ENCODE measurements at places on chromosomes 4 and X.
A peak's percentile ranks its signal among the peaks of the same experiment; 100 is the strongest.

- no peak for DNase-seq
Observed at GRCh38 chr4:12724510-12724909, 759.6 kb downstream of the RAB28 start.

DNA sequence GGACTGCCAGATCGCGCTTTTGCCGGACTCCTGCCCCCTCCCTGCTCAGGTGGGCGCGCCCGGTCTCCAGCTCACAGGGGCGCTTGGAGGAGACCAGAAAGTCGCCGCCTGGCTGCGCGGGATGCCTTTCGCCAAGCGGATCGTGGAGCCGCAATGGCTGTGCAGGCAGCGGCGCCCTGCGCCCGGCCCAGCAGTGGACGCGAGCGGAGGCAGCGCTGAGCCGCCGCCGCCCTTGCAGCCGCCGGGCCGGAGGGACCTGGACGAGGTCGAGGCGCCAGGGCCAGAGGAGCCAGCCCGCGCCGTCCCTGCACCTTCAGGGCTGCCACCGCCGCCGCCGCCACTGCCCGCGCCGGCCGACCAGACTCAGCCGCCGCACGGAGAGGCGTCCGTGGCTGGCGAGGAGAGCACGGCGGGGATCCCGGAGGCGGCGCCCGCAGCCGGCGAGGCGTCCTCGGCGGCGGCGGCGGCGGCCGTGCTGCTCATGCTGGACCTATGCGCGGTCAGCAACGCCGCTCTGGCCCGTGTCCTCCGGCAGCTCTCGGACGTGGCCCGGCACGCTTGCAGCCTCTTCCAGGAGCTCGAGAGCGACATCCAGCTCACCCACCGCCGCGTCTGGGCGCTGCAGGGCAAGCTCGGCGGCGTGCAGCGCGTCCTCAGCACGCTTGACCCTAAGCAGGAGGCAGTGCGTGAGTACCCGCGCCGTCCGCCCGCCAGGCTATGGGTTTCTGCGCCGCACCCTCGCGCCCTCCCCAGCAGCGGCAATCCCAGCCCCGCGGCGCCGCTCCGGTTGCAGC, 834 bp downstream of the NHS start:
- DNase-seq, result no peak

DNA sequence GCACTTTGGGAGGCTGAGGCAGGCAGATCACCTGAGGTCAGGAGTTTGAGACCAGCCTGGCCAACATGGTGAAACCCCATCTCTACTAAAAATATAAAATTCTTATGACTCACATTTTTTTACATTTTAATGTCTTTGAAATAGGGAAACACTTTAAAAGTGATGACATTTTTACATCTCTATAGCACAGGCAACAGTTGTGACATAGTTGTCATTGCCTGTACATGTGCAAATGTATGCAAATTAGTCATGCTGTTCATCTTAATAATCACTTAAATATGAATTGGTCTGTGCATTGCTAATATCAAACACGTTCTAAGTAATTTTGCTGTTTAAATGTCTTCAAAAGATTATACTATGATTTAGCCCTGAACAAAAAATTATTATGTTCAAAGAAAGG, 41.7 kb downstream of the ZGRF1 start:
- DNase-seq, result no peak

GRCh38 chrX:121903961-121904360, 856.6 kb downstream of the GLUD2 start:
- no peak for DNase-seq

DNA sequence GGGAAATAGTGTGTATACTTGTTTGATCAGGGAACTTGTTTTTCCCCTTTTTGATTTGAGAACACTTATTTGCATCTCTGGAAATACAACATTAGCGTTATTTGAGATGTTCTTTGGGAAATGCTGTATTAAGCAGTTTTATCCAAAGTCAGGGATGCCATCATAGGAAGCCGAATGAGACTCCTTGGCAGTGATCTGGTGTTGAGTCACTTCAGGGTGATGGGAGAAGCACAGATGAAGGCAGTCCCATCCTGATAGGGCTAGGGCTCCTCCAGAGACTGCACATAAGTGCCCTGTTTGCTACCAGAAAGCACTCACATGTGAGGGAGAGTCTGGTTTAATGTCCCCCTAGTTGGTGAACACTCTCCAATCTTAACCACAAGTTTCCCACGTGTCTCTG, 62.3 kb downstream of the IL1RAPL1 start:
- DNase-seq, result no peak

DNA sequence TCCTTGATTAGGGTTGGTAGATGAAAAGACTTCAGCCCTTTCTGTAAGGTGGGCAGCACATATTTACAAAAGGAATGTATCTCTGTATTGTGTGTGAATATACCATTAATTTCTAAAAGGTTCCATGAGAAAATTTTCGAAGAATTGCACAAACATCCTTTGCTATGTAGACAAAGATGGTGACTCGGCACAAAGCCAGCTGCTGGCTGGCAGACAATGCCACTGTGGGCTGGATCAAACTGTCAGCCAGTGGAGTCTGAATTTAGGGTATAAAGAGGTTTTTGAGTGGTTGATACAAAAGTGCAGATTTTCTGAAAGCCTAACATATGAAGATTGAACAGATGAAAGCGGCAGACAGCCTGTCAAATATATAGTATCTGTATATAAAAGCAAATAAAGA, 5.6 kb upstream of the TXK start:
- DNase-seq, result peak; percentile 45

DNA sequence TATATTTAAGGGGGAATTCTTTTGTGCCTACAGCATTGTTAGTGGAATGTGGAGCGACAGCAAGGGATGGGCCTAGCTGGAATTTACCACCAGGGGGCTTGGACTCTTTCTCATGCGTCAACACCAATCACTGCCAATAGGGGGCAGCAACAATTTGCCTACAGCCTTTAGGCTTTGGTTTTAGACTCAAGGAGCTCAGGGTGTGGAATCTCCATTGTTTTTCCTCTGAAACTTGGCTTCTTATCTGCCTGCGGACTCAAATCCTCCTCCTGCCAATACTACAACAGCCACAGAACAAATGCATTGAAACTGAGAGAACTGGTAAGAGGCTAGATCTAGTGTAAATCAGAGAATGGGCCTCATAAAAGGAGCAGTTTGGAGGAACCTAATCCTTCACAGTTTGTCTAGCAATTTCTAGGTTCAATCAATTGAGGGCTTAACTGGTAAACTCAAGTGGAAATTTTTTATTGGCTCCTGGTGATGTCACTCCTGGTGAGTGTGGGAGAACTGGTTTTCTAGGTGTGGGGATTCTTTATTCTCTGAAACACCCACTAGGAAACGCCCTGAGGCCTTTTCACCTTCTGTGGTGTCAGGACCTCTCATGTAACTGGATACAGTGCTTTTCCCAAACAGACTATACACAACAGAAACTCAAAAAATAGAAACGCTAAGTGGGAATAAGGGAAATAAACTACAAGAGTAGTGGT, 27.9 kb upstream of the TMSB4X start:
- peak; percentile 86 for DNase-seq

DNA sequence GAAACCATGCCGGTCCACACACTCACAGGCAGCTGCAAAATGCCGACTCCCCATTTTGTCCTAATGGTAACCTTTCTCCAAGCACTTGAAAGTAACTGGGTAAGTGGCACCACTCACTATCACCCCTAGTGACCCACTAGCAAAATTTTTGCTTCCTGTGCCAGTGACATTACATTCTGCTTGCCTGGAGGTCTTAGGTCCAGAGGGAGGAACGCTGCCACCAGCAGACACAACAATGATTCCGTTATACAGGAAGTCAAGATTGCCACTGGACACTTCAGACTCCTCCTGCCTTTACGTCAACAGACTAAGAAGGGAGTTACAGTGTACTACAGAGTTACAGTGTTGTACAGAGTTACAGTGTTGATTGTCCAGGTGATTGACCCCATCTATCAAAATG, 11.8 kb upstream of the TMEM192 start:
- no peak for DNase-seq

DNA sequence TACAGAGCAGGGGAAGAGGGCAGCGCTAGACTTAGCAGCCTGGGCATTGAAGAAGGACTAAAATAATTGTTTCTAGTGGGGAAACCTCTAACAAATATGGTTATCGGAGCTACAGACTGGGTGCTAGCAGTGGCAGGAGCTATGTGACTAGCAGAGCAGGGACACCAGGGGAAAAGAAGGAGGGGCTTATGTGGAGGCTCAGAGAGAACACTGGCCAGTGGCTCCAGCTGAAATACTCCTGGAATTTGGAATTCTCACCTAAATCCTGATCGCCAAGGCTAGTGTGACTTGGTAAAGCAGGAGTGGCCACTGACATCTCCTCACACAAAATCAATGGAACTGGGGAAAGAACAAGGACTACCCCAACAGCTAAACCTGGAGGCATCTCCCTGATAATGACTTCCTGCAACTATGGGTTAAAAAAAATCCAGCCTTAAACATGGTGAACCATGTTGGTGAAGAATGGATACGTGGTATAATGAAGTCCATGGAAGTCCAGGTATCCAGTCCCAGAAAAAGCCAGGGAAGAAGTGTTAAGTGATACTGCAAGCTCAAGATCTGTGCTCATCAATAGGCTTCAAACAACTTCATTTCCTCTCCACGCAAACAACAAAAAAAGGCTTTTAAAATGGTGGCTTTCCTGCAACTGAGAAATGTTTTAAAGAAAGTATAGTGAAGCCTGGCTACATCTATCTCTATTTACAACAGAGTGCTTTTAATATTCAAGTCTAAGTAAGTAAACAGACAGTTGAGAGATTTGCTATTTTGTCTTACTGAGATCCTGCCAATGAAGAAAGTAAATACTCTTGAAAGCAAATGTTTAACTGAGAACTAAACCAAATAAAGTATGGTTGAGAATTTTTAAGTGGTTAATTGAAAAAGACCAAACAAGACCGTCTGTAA, 1.8 kb downstream of the TAPT1 start:
- DNase-seq, result no peak

DNA sequence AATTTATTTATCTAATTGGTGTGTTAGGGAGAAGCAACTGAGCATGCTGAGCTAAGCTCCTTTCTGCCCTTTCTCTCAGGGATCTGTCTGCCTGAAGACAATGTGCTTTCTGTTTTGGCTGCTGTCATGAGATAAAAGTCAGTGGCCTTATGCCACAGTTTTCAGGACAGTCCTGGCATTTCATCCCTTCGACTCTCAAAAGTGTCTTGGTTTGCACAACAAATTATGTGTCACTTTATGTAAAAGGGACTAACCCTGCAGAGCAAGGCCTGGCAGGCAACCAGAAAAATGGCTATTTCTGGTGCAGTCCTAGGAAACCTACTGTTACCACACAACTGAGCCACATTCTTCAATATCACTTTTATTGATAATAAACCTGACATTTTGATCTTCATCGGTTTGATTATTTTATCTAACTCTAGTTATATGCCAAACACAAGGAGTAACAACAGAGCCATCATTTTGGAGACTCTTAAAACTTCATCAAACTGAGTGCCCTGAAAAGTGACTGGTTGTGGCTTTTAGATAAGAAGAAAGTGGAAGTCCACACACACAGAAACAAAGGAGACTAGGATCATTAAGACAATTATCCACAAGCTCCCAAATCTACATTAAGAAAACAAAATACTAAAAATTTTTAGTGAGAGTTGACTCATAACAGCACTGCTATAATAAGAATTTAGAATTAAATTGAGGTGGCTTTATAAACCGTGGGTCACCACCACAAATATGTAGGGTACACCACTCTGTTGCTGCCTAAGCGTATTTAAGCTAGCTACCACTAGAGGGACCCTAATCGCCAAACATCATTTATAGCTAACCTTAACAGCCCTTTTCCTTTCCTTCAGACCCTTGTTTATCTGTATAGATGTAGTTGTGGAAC, 95.9 kb upstream of the PTPN13 start:
- DNase-seq, result peak; percentile 74

- no peak for DNase-seq
Observed at GRCh38 chr4:72077346-72077745, 45.5 kb downstream of the NPFFR2 start.

DNA sequence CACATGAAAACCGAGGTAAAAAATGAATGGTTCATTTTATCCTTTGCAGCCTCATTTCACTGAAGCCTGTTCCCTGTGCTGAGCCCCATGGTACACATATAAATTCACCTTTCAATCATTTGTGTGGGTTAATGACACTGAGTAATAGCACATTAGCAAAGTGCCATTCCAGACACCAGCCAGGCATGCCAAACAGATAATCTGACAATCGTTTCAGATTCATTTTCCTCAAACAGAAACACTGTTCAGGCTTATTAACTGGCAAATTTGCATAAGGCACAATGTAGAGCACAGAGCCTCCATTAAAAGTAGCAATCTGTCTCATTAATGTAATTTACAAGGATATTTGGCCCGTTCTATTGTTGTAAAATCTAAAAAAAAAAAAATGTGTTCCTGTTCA, 76.2 kb downstream of the UNC5C start:
- no peak for DNase-seq

DNA sequence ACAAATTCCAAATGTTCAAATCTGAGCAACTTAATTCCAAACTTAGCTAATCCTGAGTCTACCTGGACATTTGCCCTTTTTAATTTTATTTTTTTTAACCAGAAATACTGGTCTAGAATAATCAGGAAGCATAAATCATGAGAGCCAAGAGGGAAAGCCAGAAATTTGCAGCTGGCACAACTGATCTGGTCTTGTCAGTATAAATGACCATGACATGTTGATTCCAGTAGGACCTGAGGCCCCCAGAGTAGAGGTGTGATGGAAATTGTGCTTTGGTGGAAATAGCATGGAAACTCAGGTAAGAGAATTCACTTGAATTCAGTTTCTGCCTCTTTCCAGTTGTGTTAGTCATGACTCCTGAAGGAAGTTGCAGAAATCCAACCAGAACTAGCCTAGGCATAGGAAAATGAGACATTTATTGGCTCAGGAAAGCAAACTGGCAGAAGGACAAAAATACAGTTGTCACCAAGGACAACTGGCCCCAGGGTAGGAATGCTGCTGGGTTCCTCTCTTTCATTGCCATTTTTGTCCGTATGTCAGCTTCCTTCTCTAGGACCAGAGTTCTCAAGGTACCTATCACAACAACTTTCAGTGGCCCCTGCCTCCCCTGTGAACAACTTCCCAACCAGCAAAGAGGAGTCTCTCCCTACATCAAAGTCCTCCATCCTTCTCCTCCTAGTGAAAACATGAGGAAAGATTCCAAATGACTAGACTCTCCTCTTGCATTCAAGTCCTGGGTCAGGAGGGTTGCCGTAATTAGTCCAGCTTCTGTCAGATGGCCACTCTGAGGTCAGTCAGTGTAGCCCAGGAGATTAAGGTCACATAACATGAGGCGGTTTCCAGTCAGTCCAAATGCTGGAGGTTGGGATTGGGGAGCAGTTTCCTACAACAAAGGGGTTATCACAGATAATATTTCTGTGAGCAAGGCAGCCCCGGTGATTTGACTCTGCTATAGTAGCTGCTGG, 29.3 kb upstream of the MYOZ2 start:
- no peak for DNase-seq

DNA sequence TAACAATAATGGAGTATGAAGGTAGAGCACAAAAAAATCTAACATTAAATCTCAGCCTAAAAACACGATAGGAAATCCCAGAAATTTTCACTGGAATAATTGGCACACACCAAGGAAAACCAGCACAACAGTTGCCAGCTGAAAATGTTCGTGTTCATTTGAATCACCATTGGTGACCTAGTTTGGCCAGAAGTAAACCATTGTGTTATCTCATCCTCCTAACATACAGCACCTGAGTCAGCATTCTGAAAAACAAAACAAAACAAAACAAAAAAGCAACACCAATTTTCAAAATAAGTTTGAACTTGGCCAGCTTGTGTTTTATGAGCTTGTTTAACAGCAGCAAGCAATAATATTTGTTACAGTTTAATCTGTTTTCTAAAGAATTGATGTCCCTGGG, 41.1 kb downstream of the UCHL1 start:
- no peak for DNase-seq

GRCh38 chr4:41921476-41921875, 13.8 kb upstream of the TMEM33 start:
- no peak for DNase-seq

GRCh38 chr4:4763822-4764557, 95.5 kb upstream of the MSX1 start:
- DNase-seq, result peak; percentile 34

GRCh38 chrX:53280331-53281320, 758 bp downstream of the IQSEC2 start:
- no peak for DNase-seq
